ENCODE measurements at places on chromosomes 16 and 17.

GRCh38 chr17:3827124-3827773, 18.8 kb downstream of the NCBP3 start:
- peak; percentile 42 for DNase-seq

- DNase-seq: no peak
These were observed 3.2 kb upstream of the NLRP1 start for GRCh38 chr17:5587438-5588032.

DNA sequence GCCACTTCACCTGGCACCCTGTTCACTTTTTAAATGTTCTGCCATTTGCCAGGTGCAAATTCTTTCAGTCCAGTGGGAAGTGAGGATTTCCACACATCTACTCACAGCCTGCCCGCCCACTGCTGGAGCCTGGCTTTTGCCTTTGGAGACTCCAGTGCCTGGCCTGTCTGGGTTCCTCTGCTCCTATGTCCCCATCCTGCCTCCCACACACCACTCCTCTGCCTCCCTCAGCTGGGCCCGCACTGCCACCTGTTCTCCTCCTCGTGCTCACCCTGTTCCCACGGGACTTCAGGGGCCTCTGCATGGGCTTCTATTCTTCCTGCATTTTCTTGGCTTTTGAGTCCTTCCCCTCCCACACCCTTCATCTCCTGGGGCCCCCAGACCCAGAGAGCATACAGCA, 7.9 kb upstream of the NDRG4 start:
- no peak for DNase-seq

DNA sequence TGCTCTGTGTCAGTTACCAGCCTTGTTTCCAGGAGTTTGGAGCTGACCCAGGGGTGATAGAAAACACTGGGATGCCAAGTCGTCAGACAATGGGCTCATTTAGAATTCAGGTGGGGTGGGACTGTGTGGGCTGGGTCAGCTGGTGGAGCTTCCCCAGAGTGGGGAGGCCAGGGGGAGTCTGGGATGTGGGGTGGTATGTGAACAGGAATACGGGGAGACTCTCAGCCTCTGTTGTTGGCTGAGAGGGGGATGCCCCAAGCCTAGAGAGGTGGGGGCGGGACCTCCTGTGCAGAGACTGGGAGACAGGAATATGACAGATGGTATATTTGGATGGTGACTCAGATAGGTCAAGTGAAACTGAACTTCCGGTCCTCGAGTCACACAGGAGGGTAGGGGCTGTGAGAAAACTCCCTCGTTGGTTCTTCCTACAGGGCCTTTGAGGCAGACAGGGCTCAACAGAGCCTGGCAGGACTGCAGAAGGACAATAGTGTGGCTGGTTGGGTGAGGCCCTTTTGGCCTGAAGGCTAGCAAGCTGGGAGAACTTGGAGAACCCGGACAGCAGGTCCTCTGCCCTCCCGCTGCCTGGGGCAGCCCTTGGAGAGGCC, 23.7 kb downstream of the CDH1 start:
- peak; percentile 68 for DNase-seq
